ENCODE measurements at places on chromosomes 13 and 19.
A peak's percentile ranks its signal among the peaks of the same experiment; 100 is the strongest.

GRCh38 chr13:96743296-96744089, 250.8 kb downstream of the OXGR1 start:
- DNase-seq = no peak

GRCh38 chr13:41411522-41411921, 45.8 kb upstream of the RGCC start:
- DNase-seq = no peak

DNA sequence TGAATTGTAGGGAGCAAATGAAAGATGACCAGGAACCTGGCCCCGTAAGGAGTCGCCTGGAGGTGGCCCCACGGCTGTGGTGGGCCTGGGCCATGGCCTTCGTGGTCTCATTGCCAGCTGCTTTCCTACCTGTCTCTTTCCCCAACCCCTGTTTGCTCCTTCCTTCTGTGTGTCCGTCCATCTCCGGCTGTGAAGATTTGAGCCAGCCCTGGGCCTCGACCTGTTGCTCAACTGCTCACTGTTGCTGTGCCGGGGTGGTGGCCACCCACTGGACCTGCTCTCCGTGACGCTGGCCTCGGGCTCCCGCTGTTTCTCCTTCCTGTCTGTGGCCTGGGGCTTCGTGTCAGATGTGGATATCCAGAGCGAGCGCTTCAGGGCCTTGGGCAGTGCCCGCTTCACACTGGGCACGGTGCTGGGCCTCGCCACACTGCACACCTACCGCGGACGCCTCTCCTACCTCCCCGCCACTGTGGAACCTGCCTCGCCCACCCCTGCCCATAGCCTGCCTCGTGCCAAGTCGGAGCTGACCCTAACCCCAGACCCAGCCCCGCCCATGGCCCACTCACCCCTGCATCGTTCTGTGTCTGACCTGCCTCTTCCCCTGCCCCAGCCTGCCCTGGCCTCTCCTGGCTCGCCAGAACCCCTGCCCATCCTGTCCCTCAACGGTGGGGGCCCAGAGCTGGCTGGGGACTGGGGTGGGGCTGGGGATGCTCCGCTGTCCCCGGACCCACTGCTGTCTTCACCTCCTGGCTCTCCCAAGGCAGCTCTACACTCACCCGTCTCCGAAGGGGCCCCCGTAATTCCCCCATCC, 8.5 kb downstream of the DBP start:
- peak; percentile 19 for DNase-seq

- no peak for DNase-seq
Observed at GRCh38 chr13:80312967-80313366, 28.0 kb downstream of the SPRY2 start.

- DNase-seq = no peak
Observed at GRCh38 chr13:34070544-34071303, 252.8 kb downstream of the RFC3 start.

GRCh38 chr19:31232871-31233270, 116.4 kb downstream of the TSHZ3 start:
- DNase-seq = no peak

DNA sequence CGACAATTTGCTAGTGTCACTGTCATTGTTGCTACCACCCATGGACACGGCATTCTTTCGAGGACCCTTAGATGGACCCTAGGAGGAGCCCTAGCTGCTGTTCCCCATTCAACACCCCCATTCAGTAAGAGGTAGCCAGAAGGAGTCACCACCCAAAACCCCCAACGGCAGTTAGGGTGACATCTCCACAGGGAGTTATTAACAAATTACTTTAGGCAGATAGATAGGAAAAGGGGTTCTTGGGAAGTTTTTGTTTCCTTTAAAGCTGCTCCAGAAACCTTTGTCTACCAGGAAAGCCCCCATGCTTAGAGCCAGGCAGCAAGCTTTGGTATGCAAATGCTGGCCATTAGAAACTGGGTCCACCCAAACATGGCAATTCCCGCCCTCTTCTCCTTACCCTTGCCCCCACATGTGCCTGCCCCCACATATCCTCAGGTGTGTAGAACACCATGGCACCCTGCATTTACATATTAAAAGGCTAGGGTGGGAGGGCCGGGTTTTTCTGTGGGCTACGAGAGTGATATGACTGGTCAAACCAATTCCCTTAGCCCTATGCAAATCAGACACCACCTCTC, 190.9 kb downstream of the SLITRK6 start:
- DNase-seq = no peak

DNA sequence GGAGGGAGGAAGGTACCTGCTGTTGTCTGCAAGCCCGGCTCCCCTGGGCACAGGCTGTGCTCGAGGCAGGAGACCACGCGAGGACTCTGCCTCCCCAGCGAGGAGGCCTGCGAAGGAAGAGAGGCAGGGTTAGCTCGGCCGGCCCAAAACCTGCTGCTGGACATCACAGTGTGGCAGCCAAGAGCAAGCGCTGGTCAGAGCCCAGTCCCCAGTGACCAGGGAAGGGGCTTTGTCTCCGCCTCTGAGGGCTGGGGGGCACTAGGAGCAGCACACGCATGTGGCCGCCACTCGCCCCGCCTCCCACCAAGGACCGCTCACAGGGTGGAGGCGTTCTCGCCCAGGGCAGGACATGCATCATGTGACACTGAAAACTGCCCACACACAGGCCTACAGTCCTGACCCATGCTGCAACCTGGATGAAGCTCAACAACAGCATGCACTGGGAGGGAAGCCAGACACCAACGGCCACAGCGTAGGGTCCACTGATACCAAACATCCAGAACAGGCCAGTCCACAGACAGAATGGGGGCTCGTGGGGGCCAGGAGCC, 8.5 kb downstream of the MIER2 start:
- DNase-seq = no peak

DNA sequence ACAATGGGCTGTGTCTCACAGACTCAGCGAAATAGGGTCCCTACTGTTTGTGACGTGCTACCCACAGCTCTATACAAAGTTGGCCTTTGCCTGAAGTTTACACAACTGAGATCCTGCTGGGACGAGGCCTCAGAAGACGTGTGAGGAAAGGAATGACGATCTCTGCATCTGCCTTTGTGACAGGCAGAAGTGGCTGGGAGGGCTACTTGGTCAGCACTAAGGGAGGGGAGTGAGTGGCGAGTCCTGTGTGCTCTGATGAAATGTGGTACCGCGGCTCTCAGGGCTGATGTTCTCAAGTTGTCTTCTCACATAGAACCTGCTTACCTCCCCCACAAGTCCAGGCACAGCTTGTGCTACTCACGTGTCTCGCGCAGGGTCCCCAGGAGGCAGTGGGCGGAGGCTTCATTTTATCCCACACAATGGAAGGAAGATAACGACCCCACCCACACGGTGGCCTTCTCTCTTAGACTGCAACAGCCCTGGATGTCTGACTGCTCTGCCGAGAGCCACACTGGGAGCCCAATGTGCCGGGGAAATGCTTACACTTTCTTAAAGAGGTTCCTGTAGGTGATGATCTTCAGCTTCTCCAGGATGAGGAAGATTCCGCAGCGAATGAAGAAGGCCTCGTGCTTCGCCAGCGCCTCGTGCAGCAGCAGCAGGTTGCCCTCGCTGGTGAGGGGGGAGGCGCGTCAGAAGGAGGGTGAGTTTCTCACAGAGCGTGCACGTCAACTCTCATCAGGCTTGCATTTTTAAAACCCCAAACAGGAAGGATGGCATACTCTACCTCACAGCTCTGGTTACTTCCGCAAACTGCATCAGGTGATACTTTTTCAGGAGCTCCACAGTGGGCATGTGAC, 21.2 kb downstream of the PROZ start:
- DNase-seq = no peak

GRCh38 chr19:16593181-16593580, 21.0 kb upstream of the SLC35E1 start:
- peak; percentile 22 for DNase-seq

- DNase-seq = no peak
Observed at GRCh38 chr13:66689628-66690027, 540.5 kb downstream of the PCDH9 start.

GRCh38 chr19:18098891-18099622, 1.5 kb downstream of the MAST3 start:
- DNase-seq = no peak

DNA sequence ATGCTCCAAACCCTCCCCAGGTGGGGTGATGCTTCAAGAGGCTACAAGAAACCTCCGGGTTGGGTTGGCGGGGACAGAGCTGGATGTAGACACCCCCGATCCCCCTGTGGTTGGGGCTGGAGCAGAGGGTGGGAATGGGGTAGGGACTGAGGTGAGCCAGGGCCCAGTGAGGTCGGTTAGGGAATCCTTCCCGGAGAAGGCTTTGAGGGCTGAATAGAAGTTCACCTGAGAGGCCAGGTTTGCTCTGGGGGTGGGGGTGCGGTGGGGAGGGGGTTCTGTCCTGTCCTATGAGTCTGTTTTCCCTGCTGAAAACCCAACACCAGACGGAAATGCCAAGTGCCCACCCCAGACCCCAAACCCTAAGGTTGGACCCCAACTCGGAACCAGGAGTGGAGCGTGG, 69.1 kb downstream of the CELF5 start:
- no peak for DNase-seq

- DNase-seq = no peak
Observed at GRCh38 chr19:13812544-13812943, 17.3 kb downstream of the ZSWIM4 start.

GRCh38 chr13:105825071-105825470, 710.4 kb downstream of the EFNB2 start:
- DNase-seq = no peak

- DNase-seq = peak; percentile 21
Observed at GRCh38 chr19:47467914-47468313, 3.8 kb downstream of the SLC8A2 start.

- no peak for DNase-seq
Observed at GRCh38 chr19:11414544-11414943, 4.6 kb downstream of the RGL3 start.

DNA sequence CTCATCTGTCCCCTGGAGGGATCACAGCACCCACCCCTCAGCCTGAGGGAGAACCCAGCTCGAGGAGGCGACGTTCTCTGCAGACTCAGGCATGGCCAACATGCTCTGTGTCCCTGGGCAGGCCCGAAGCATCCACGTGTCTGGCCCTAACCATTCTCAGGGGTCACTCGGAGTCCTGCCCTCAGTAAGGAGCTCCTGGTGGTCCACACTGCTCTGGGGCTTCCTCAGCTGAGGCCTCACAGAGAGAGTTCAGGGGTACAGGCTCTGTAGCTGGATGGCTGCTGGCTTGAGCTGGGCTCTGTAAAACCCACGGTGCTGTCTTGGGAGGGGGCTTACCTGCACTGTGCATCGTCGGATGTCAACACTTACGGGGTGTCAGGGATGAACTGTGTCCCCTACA, 4.4 kb upstream of the SIGLEC8 start:
- DNase-seq = no peak

DNA sequence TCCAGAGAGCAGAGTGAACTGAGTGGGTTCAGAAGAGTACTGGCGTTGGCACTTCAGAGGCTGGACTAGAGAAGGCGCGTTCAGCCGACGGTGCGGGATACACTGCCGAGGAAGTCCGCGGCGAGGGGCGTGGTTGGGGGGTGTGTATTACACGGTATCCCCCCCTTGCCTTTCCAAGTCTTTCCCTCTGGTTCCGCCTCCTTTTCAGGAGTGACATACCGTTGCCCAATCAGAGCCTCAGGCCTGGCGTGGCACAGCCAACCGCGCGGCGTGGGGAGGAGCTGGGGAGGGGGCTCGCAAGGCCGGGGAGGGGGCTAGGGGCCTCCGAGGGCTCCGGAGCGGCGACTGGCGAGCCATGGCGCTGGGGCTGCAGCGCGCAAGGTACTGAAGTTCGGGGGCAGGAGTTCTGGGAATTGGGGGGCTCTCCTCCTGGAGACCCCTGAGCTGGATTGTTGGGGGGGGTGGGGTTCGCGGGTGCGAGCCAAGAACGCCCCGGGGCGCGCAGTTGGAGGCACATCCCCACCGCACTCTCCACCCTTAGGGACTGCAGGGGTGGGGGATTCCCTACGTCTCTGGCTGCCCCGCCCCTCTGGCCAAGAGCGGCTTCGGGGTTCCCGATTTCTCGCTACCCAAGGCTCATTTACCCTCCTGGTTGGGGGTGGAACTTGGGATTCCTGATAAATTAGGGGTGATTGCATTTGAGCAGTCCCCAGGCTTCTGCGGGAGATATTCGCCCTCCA, at the start of gene HIF3A:
Gene HIF3A, plus strand, starts transcription at position 321 of the 740 bp plus-strand sequence. Its CDS starts 35 bp downstream, at position 356.
- DNase-seq = no peak

GRCh38 chr13:66212511-66212910, 1017.6 kb downstream of the PCDH9 start:
- no peak for DNase-seq

GRCh38 chr19:30168760-30169159, 203.4 kb upstream of the ZNF536 start:
- DNase-seq = no peak

DNA sequence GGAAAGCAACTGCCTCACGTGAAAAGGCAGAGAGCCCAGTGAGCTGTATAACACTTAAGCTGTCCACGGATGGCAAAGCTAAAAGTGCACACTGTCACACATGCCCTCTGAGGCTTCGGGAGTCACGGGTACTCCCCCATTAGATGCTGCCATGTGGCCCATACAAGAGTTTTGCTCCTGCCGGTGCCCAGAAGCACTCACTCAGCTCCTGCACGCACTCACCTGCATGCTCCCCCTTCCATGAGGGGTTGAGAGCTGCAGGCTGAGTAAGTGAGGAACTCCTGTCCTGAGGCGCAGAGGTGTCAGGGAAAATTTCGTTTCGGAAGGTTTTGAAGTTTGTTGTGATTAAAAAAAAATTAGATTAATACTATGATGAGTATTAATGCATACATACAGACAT, 939.2 kb upstream of the ATXN8OS start:
- DNase-seq = no peak

GRCh38 chr19:34982275-34982674, 17.8 kb upstream of the GRAMD1A start:
- no peak for DNase-seq

GRCh38 chr19:1089891-1090290, 5.3 kb downstream of the POLR2E start:
- no peak for DNase-seq

DNA sequence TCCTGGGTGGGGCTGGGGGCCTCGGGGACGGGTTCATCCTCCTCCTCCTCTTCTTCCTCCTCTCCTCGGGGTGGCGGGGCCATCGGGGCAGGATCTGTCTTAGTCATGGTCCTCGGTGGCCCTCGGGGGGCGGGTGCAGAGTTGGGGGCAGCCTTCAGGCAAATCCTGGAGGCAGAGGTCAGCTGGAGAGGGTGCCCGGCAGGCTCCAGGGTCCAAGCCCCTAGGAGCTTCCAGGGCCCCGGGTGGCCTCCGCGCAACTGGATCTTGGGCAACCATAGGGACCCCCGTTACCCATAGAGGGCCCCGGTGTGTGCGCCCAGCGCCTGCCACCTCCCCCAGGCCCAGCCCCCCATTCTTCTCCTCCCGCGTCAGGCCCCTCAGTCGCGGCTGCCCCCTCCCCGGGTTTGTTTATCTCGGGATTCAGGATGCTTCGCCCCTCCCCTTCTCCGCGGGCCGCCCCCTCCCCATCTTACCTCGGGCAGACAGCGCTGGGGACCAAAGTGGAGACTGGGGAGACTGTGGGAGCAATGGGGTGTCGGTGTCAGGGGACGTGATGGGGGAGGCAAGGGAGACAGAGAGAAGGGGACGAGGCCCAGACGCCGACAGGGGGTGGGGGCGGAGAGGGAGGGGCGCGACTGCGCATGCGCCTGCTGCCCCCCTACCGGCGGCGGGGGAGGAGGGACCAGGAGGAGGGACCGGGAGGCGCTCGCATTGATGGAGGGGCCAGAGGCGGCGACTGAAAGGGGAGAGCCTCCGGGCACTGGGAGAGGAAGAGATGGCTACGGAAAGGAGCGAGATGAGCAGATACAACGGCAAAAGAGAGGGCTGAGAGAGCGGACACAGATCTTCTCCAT, at the start of gene CLIP3:
Gene CLIP3, minus strand, starts transcription at position 623 of the 854 bp plus-strand sequence. Its CDS starts 516 bp downstream, at position 107.
- DNase-seq = peak; percentile 73

Measured in pancreas (tissue), 10 donors.